ENCODE measurements at places on chromosomes 5 and 9. TPM values are rescaled to one million over a fixed set of nuclear protein-coding genes. Genes with fewer than 3 reads are reported as not detected.

DNA sequence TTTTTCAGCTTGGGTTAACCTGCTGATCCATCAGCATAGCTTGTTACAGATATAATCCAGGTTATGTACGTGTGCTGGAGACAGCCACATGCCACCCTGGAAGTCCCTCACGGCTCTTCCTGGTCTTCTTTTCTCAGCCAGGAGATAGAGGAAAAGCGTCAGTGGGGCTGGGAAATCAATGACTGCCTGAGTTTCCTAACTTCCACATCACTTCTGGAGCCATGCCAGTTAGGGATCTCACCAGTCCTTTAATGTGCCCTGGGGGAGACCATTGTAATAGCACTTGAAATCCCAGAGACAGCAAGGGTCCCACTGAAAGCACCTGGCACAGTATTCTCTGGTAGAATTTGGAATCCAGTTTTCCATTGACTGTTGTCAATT lies 29.2 kb downstream of the ANXA2R start:
- H3K27ac ChIP-seq = peak overlapping the region; percentile 92
- H3K4me3 ChIP-seq = no peak overlapping the region
- peaks cover 33% of the 10 kb centered on the region for H3K27me3 ChIP-seq
- H3K36me3 ChIP-seq = no peaks in the 10 kb centered on the region
- no peak for DNase-seq

CORO2A gene
- 43.3 TPM for total RNA-seq

DNA sequence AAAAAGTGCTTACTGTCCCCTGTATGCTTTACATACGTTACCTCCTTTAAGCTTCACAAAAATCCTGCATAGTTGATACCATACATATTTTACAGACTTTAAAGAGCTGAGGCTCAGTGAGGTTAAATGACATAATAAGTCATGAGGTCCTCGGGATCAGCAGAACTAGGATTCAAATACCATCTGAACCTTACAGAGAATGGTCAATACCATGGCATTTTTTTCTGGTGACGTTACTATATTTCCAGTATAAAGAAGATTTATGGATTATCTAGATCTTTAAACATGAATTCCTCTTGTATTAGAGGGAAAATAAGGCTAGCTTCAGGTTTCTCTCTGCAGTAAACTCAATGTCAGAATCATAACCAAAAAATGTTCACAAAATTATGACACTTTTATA lies 153.7 kb upstream of the GPR151 start:
- no peaks in the 10 kb centered on the region for H3K4me1 ChIP-seq
- no peak for DNase-seq
- H3K27ac ChIP-seq = no peak overlapping the region
- no peaks in the 10 kb centered on the region for H3K36me3 ChIP-seq
- no peak overlapping the region for H3K4me3 ChIP-seq

GRCh38 chr9:101028346-101029314 lies at the start of gene PLPPR1:
Gene PLPPR1, plus strand, starts transcription at chr9:101028727.
- no peaks in the 10 kb centered on the region for H3K4me1 ChIP-seq
- H3K27me3 ChIP-seq = peaks cover 52% of the 10 kb centered on the region

DNA sequence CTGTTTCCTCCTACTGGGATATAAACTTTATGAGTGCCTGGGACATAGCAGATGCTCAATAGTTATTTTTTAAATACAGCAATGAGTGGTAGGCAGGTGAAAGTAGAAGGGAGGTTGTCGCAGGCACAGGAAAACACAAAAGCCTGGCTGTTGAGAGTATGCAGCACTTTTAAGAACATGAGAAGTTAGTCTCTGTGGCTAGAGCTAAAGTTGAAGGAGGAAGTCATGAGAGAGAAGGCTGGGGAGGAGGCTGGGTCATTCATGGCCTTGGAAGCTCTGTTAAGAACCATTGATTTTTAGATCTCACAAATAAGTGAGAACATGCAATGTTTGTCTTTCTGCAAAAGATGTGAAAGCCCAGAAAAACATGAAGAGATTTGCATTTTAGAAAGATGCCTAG lies 126.7 kb downstream of the PRKACG start:
- H3K4me3 ChIP-seq = no peak overlapping the region
- H3K27ac ChIP-seq = no peak overlapping the region
- H3K27me3 ChIP-seq = no peaks in the 10 kb centered on the region
- H3K4me1 ChIP-seq = no peaks in the 10 kb centered on the region
- DNase-seq = no peak

- no peaks in the 10 kb centered on the region for H3K4me1 ChIP-seq
- DNase-seq = no peak
- no peaks in the 10 kb centered on the region for H3K36me3 ChIP-seq
These were observed 322.7 kb upstream of the SEMA6A start for GRCh38 chr5:116897291-116897690.

LMNB1 gene
- 53.3 TPM for total RNA-seq

GRCh38 chr5:36494841-36495601 lies 111.4 kb upstream of the SLC1A3 start:
- H3K4me3 ChIP-seq = no peak overlapping the region
- peaks cover 4% of the 10 kb centered on the region for H3K4me1 ChIP-seq
- no peaks in the 10 kb centered on the region for H3K27me3 ChIP-seq
- DNase-seq = no peak
- H3K27ac ChIP-seq = peak overlapping the region; percentile 38

Measured in transverse colon (tissue), 4 donors.